ENCODE measurements at places on chromosomes 4 and X. TPM values are rescaled to one million over a fixed set of nuclear protein-coding genes. Genes with fewer than 3 reads are reported as not detected.
A peak's percentile ranks its signal among the peaks of the same experiment; 100 is the strongest.

Gene PABPC5
- total RNA-seq, result not detected

Gene DUSP9
- total RNA-seq, result 7.1 TPM

Gene ADAMTS3
- total RNA-seq, result 0.39 TPM

Gene LRIT3
- 0.05 TPM for total RNA-seq

Gene GSX2
- total RNA-seq, result not detected

Gene GALNT7
- total RNA-seq, result 156 TPM

Gene TRPC3
- 0.08 TPM for total RNA-seq

Gene APLN
- 1.1 TPM for total RNA-seq

- no peaks in the 10 kb centered on the region for H3K27me3 ChIP-seq
- H3K27ac ChIP-seq, result no peak overlapping the region
- no peaks in the 10 kb centered on the region for H3K4me1 ChIP-seq
Measured at GRCh38 chr4:100285121-100285520, 94.9 kb upstream of the DDIT4L start.

DNA sequence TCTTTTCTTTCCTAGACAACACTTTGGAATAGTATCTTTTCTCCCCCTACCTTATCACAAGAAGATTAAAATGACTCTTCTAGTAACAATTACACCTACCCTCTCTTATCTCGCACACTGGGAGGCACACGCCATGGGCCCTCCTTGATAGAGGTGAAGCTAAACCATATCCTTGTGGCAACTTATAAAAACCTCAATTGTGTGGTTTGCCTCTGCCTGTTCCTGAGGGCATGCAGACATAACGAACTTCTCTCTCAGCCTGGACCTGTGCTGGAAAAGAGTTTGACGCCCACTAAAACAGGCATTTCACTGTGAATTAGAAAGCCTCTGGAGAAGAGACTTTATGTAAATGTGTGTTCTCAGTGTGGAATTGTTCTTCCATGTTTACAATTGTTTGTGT lies 141.2 kb downstream of the NDST3 start:
- no peak for DNase-seq
- H3K4me3 ChIP-seq, result no peak overlapping the region
- no peak overlapping the region for H3K27ac ChIP-seq

GRCh38 chr4:21447301-21448054 lies 501.1 kb downstream of the KCNIP4 start:
- no peaks in the 10 kb centered on the region for H3K27me3 ChIP-seq
- H3K36me3 ChIP-seq, result no peaks in the 10 kb centered on the region
- no peaks in the 10 kb centered on the region for H3K4me1 ChIP-seq
- H3K27ac ChIP-seq, result no peak overlapping the region
- no peak overlapping the region for H3K4me3 ChIP-seq

- H3K27ac ChIP-seq, result no peak overlapping the region
- no peaks in the 10 kb centered on the region for H3K36me3 ChIP-seq
- H3K4me1 ChIP-seq, result no peaks in the 10 kb centered on the region
- no peak for DNase-seq
Measured at GRCh38 chr4:20126906-20127305, 124.8 kb upstream of the SLIT2 start.

DNA sequence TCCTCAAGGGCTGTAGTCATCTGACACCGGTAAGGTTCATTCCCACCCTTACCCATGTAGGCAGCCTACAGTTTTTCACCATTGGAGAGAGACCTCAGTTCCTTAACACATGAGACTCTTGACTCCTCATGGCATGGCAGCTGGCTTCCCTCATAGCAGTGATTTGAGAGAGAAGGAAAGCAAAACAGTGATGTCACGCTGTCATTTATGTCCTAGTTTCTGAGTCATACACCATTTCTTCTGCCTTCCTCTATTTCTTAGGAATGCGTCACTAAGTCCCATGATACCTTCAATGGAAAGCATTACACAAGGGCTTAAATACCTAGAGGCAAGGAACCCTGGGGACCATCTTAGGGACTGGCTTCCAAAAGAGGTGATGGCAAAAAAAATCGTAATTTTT lies 226.1 kb downstream of the SPCS3 start:
- H3K4me1 ChIP-seq, result no peaks in the 10 kb centered on the region
- H3K4me3 ChIP-seq, result no peak overlapping the region
- no peak for DNase-seq
- no peak overlapping the region for H3K27ac ChIP-seq

DNA sequence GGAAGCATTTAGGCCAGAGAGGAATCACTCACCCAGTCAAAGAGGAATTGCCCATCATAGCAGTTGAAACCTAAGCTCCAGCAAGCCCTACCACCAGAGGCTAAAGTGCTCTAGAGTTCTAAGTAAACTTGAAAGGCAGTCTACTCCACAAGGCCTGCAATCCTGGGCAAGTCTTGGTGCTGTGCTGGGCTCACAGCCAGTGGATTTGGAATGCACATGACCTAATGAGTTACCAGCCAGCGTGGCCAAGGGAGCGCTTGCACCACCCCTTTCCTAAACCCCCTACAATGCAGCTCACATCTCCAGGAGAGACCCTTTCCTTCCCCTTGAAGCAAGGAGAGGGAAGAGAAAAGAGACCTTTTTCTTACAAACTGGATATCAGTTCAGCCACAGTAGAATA lies 445.7 kb downstream of the GASK1B start:
- H3K36me3 ChIP-seq, result no peaks in the 10 kb centered on the region
- H3K27ac ChIP-seq, result no peak overlapping the region
- H3K4me3 ChIP-seq, result no peak overlapping the region
- H3K4me1 ChIP-seq, result no peaks in the 10 kb centered on the region
- no peak for DNase-seq
- H3K27me3 ChIP-seq, result no peaks in the 10 kb centered on the region

- H3K27ac ChIP-seq, result no peak overlapping the region
- H3K36me3 ChIP-seq, result no peaks in the 10 kb centered on the region
- DNase-seq, result no peak
- no peaks in the 10 kb centered on the region for H3K27me3 ChIP-seq
- H3K4me1 ChIP-seq, result no peaks in the 10 kb centered on the region
- H3K4me3 ChIP-seq, result no peak overlapping the region
Measured at GRCh38 chr4:8575457-8575856, 4.7 kb upstream of the GPR78 start.

DNA sequence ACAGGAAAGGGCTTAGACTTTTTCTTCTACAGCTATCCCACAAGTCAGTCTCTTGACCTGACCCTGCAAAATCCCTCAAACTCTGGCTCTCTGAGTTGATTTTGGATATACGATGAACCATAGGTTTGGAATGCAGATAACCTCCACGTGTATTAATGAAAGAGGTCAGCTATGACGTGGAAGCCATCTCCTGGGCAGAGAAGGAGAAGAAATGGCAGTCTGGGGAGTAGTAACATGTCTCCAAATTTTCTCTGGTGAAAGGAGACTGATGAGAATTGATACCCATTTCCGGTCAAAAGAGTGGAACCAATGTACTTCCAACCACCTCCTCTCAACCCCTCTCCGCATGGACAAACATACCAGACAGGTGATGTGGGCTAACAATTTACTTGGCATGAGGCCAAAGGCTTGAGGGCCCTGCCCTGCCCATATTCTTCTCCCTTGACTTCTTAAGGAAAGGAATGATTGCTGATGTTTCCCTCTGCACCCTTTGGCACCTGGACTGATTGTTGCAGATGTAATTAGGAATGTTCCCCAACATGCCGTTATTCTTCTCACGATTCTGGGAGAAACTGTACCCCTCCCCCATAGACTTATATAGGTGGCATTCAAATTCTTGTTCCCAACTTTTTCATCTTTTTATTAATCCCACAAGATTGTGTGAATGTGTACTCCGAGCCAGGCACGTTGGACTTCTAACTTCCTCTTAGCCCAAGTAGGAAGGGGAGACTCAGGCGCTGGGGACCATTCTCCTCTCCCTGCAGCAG lies 580 bp upstream of the PLS3 start:
- no peaks in the 10 kb centered on the region for H3K36me3 ChIP-seq
- H3K27me3 ChIP-seq, result no peaks in the 10 kb centered on the region
- peak overlapping the region; percentile 92 for H3K27ac ChIP-seq
- H3K4me3 ChIP-seq, result peak overlapping the region; percentile 80
- DNase-seq, result peak; percentile 87
- peaks cover 38% of the 10 kb centered on the region for H3K4me1 ChIP-seq

DNA sequence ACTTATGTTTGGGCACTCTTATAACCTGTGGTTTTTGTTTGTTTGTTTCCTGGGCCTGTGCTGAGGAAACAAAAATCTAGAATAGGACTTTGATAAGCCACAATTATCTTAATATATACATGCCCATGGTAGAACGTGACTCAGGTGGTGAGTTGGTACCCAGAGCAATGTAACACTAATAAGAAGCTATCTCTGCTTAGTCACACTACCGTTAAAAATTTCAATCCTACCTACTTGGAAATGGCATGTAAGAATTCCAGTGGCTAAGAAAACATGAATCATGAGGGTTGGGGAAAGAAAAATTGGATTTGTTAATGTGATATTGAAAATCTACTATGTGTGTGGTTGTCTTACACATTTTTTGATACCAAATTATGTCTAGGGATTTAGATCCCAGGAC lies 30.5 kb upstream of the ADGRG2 start:
- H3K36me3 ChIP-seq, result no peaks in the 10 kb centered on the region
- DNase-seq, result no peak
- no peak overlapping the region for H3K4me3 ChIP-seq
- no peaks in the 10 kb centered on the region for H3K4me1 ChIP-seq
- no peak overlapping the region for H3K27ac ChIP-seq
- 0 out of 2 replicates have a peak, but pooled peaks cover 2% of the 10 kb centered on the region for H3K27me3 ChIP-seq

GRCh38 chr4:183286590-183287308 lies 33.3 kb downstream of the CLDN22 start:
- no peaks in the 10 kb centered on the region for H3K4me1 ChIP-seq
- peaks cover 12% of the 10 kb centered on the region for H3K36me3 ChIP-seq
- no peaks in the 10 kb centered on the region for H3K27me3 ChIP-seq
- H3K27ac ChIP-seq, result no peak overlapping the region
- no peak overlapping the region for H3K4me3 ChIP-seq

DNA sequence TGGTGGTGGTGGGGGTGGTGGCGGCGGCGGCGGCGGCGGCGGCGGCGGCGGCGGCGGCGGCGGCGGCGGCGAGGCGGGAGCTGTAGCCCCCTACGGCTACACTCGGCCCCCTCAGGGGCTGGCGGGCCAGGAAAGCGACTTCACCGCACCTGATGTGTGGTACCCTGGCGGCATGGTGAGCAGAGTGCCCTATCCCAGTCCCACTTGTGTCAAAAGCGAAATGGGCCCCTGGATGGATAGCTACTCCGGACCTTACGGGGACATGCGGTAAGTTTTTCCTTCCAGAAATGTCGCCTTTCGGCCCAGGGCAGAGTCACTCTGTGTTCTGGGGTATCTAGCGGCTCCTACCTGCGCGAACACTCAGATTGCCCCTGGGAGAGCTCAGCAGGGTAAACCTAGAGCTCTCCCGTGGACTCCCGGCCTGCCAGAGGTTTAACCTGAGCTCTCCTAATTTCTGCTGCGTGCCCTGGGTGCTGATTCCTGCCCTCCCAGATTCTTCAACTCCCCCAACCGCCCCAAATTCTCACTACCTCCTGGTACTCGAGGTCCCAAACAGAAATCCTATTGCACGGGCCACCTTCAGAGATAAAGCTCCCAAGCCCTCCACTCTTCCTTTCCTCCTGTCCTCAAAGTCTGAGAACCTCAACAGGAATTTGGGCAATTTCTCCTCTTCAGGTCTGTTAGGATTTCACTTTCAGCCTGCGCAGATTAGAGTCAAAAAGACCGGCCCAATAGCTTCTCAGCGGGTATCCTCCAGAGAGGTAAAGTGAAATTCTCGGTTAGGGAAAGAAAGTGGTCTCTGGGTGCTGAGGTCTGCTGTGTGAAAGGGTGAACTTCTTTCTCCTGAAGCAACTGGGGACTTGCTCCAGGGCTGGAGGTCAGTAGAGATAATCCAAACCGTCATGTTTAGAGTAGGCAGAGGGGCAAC lies 2.9 kb downstream of the AR start:
- H3K27ac ChIP-seq, result no peak overlapping the region
- no peak overlapping the region for H3K4me3 ChIP-seq
- H3K4me1 ChIP-seq, result no peaks in the 10 kb centered on the region
- peaks cover 2% of the 10 kb centered on the region for H3K27me3 ChIP-seq
- H3K36me3 ChIP-seq, result no peaks in the 10 kb centered on the region
- DNase-seq, result no peak

- H3K36me3 ChIP-seq, result no peaks in the 10 kb centered on the region
- H3K27ac ChIP-seq, result no peak overlapping the region
- H3K27me3 ChIP-seq, result no peaks in the 10 kb centered on the region
- no peak overlapping the region for H3K4me3 ChIP-seq
- no peak for DNase-seq
Measured at GRCh38 chr4:112403101-112403945, 106.2 kb downstream of the ALPK1 start.

DNA sequence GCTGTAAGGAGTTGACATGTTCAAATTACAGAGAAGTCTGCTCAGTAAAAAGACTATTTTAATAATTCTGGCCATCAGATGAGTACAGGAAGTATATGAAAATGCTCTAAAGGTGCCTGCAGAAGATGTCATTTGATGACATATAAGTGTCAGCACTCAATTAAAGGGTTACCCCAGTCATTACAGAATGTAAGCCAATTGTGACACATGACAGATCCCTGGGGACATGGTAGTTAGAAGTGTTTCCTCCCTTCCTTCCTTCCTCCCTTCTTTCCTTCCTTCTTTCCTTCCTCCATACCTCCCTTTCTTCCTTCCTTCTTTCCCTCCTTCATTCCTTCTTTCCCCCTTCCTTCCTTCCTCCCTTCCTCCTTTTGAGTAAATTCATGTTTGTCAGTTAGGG lies 453.0 kb downstream of the RAPGEF2 start:
- no peaks in the 10 kb centered on the region for H3K36me3 ChIP-seq
- no peak for DNase-seq
- no peaks in the 10 kb centered on the region for H3K27me3 ChIP-seq

- H3K4me3 ChIP-seq, result no peak overlapping the region
- H3K36me3 ChIP-seq, result no peaks in the 10 kb centered on the region
- no peak overlapping the region for H3K27ac ChIP-seq
- no peaks in the 10 kb centered on the region for H3K4me1 ChIP-seq
- DNase-seq, result no peak
Measured at GRCh38 chr4:127421437-127421836, 211.3 kb upstream of the INTU start.

- H3K36me3 ChIP-seq, result no peaks in the 10 kb centered on the region
- DNase-seq, result no peak
- H3K4me1 ChIP-seq, result no peaks in the 10 kb centered on the region
Measured at GRCh38 chrX:147847999-147848398, 63.7 kb upstream of the FMR1 start.

- H3K4me1 ChIP-seq, result no peaks in the 10 kb centered on the region
- no peak for DNase-seq
- H3K4me3 ChIP-seq, result no peak overlapping the region
- H3K36me3 ChIP-seq, result no peaks in the 10 kb centered on the region
- H3K27ac ChIP-seq, result no peak overlapping the region
Measured at GRCh38 chr4:27000122-27000521, 139.5 kb downstream of the STIM2 start.

DNA sequence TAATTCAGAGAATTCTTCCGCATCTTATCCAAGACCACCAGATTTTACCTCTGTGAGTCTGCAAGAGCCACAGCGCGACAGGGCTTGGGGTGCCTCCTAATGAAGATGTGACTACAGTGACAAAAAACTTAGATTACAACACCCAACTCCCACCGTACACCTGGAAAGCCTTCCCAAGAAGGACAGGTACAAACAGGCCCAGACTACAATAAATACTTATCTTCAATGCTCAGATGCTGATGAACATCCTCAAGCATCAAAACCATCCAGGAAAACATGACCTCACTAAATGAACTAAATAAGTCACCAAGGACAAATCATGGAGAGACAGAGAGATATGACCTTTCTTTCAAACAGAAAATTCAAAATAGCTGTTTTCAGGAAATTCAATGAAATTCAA lies 20.8 kb upstream of the ABCG2 start:
- no peaks in the 10 kb centered on the region for H3K4me1 ChIP-seq
- no peaks in the 10 kb centered on the region for H3K36me3 ChIP-seq
- H3K27me3 ChIP-seq, result no peaks in the 10 kb centered on the region
- no peak for DNase-seq
